ENCODE measurements at places on chromosomes 3 and 15.

- no peak for DNase-seq
Measured at GRCh38 chr3:169227911-169228310, 435.6 kb downstream of the MECOM start.

- DNase-seq, result peak; percentile 50
Measured at GRCh38 chr3:173617490-173617889, 219.9 kb downstream of the NLGN1 start.

- no peak for DNase-seq
Measured at GRCh38 chr3:64022451-64023186, 675 bp downstream of the PSMD6 start.

- no peak for DNase-seq
Measured at GRCh38 chr15:87228460-87228859, 1028.1 kb downstream of the NTRK3 start.

GRCh38 chr3:110066206-110066605, 728.9 kb upstream of the DPPA4 start:
- no peak for DNase-seq

DNA sequence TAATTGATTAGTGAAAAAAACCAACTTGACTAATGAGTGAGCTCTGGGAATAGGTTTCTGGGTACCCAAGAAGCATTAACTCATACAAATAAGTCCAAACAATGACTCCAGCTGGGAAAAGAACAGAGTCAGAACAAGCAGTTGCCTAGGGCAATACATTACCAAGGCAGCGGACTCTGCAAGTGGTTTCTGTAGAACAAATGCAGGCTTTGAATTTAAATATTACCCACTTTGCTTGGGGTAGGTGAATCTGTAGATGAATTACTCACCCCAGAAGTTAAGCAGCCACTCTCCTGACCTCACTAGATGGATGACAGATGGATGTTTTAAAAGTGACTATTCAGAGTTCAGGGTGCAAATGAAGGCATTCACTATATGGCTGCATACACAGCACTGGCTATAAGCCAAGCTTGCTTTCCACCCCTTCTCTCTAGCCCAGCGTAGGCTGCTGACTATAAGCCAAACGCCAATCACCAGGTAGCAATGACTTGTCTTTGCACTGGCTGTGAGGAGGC, 73.1 kb upstream of the BHLHE40 start:
- DNase-seq, result no peak

- no peak for DNase-seq
Measured at GRCh38 chr15:68224108-68224507, 5.4 kb downstream of the CLN6 start.

GRCh38 chr3:78641703-78642102, 1126.1 kb downstream of the ROBO1 start:
- DNase-seq, result no peak

DNA sequence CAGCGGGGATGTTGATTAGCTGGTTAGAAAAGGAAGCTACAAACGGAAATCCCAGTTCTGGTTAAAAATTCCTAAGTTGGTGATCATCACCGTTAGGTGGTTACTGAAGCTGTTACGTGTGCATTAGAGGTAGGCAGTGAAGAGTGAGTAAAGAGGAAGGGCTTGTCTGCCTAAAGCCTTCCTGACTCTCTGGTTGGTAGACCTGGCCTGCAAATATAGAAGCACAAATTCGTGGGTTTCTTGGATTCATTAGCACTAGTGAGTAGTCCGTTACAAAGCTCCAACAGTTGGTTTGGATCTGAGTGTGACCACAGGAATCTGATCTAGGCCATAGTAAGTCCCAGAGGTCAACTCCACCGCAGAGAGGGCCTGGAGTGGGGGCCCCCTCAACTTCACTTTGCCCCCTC, 174.0 kb upstream of the TP63 start:
- no peak for DNase-seq

- DNase-seq, result no peak
Measured at GRCh38 chr15:87142096-87142495, 1062.4 kb downstream of the AGBL1 start.

DNA sequence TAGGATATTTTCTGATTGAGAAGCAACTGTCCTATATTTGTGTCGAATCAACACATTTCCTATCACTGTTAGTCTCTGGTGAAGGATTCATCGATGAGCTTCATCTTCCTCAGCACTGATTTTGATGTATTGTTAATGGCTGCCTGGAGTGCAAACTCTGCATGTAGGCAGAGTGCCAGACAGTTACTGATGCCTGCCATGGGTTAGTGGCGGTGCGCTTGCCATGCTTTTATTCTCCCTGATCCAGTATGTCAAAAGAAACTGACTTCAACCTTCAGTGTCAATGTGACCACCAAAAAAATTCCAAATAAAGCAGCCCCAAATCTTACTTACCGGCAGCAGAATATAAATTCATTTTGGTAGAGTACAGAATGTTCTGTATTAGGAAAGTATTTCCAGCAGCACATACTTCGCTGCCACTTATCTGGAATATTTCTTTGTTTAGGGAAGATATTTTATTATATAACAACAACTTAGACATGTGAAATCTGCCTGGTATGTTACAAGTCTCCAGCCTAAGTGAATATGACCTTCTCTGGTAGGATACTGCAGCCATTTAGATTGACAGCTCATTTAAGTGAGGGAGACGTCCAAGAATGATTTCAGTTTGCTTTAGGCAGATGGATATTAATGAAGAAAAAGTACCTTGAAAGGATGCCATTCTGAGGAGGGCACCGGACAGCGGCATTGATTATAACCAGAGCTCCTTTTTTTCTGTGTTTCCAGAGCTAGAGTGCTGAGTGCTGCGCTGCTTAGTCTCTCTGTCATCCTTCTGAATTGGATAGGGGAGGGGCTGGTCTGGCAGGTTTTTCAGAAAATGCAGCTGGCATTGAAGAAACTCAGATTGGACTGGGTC, 59.9 kb downstream of the ARHGEF26 start:
- DNase-seq, result no peak

DNA sequence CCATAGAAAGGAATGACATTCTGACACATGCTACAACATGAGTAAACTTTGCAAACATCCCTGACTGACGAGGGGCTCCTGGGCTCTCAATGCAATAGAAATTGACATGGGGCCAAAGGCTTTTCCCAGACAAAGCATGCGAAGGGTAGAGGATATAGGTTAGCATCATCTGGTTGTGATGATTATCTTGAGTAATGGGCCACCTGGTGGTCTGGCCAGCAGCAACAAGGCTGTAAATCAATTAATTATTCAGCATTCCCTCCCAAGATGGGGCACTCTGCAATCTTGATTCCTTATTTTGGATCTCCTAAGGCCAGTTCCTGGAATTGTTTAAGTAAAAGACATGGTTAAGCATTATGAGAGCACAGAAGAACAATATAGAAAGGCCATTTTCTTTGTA, 99.2 kb downstream of the AGBL1 start:
- no peak for DNase-seq

DNA sequence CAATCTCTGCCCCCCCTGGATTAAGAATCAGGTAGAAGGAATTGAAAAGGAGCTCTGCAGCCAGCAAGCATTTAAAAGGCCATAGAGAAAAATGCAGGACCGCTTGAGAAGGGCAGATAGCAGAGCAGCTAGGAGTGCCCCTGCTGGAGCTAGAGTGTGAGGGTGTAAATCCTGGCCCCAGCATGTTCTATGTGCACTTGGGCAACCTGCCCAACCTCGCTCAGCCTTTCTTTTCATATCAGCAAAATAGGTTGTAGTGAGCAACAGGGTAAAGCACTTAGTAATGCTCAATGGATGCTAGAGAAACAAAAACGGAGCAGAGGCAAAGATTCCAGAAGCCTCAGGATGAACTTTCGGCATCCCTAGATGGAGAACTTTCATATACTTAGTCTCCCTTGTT, 25.0 kb upstream of the THBS1 start:
- no peak for DNase-seq

DNA sequence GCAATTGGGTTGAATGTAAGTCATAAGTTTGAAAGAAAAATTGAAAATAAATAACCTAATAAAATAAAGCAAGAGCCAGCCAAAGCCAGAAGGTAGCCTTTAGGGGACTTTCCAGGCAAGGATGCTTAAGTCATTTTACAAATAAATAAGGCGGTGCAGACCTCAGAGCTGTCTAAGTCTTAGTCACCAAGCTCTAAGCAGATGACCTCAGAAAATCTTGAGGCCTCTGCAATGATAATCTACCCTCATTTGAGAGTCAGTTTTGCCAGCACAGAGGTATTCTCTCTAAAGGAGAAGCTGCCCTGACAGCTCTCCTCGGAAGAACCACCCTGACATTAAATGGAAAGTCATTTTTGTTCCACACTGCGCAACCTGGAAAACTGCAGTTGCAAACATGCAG, 113.9 kb downstream of the OXNAD1 start:
- DNase-seq, result no peak

- no peak for DNase-seq
Measured at GRCh38 chr15:90402767-90403166, 14.7 kb downstream of the IQGAP1 start.

GRCh38 chr15:33226559-33227181, 32.2 kb upstream of the FMN1 start:
- DNase-seq, result no peak

DNA sequence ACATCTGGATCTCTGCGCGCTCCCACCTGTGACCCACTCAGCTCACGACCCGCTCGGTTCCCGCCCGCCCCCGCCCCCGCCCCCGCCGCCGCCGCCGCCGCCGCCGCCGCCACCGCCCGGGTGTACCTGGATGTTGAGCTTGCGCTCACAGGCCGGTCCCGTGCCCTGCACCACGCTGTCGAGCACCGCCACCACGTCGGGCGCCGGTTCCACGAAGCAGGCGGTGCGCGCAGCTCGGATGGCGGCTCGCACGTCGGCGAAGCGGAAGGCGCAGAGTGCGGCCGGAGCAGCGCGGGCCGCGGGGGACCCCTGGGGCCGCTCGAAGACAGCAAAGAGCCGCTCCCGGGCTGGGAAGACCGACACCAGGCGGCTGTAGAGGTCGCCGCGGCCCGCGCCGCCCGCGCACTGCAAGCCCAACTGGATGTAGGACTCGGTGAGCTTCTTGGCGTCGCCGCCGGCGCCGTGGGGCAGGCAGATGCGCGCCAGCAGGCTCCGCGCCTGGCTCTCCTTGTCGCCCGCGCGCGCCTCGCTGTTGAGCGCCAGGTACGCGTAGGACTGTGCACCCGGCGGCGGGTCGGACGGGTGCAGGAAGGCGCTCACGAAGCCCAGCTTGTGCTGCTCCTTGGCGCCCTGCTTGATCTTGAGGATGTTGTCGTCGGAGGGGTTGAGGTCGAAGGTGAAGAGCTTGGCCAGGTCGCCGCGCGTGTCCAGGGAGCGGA, 1.1 kb downstream of the PLXND1 start:
- DNase-seq, result peak; percentile 72

DNA sequence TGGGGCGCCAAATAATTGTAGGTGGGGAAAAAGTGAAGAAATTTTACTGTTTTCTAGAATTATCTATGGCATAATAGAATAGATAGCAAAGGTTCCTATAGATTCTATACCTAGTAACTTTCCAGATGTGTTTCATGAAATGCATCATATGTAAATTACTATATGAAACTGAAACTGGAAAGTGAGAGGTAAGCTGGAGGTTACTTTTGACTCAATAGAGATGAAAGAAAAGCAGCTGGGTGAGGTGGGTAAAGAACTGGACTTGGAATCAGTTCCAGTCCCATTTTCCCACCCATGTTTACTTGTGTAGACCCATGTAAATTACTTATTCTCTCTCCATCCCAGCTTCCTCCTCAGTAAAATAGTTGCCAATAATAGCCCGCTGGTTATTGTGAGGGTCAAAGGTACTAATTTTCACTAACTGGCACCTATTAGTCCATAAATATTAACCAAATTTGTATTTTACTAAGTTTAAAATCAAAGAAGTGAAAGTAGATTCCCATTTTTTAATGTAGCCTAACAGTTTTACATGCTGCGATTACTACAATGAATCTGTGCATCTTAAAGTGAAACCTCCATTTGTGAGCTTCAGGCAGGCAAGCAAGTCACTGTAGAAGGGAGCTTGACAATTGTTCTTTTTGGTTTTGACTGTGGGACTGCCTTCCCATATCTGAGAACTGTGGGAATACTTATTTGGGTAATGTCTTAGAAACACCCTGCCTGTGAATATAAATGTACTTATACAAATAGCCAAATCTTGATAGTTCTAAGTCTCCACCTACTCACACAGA, 312.1 kb downstream of the SLC9A9 start:
- DNase-seq, result no peak

DNA sequence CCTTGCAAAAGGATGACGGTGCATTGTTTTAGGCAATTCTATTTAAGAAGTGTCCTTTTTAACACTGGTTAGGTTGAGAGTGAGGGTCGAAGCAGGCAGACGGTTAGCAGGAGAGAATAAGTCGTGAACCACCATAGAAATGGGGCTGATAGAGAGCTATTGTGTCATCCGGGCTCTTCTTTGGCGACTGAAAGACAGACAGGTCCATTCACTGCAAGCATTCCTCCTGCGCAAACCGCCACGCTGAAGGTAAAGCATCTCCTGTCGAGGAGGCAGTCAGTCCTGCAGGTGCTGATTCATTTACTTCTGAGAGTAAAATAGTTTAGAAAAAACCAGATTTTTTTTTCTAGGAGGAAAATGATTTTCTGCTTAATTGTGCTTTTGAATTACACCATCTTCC, 1002.8 kb upstream of the NR2F2 start:
- no peak for DNase-seq

- peak; percentile 82 for DNase-seq
Measured at GRCh38 chr3:49469037-49469935, 781 bp upstream of the DAG1 start.

GRCh38 chr3:49611719-49612118, 57.4 kb downstream of the BSN start:
- no peak for DNase-seq

- DNase-seq, result no peak
Measured at GRCh38 chr3:50258979-50259378, 10.0 kb upstream of the SEMA3B start.

- peak; percentile 62 for DNase-seq
Measured at GRCh38 chr15:25863111-25863967, at the start of gene ATP10A. TSS of gene ATP10A (minus strand) at chr15:25863327. CDS start at chr15:25863096, 231 bp downstream.

- DNase-seq, result peak; percentile 84
Measured at GRCh38 chr15:69578787-69579583, 126.4 kb downstream of the RPLP1 start.

DNA sequence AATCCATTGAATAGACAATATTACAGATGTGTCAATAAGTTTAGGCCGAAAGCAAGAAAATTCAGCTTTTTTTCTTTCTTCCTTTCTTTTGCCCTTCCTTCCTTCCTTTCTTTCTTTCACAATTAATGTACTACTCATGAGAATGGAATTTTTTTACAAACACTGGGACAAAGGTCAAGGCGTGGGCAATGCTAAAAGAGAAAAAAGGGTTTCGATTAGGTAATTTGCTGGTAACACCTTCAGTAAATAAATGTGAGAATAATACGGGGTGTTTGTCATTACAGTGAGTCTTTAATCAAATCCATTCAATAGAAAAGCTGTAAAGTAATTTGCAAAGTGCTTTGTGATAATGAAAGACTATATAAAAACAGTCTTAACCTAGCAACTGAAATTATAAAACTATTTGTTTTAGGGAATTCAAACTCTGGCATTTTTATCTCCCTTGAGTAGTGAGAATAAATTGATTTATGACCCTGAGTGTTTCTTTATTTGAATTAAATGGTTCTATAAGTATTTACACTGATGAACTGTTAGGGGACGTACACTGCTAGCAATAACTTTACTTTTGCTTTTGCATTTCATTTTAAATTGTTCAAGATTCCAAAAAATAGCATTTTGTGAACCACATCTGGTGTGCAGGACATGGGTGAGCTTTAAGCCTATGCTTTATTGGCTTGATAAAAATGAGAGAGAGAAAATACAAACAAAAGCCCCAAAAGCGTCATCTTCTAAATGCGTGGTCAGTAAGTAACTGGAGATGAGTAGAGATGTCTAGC, 104.2 kb upstream of the THRB start:
- DNase-seq, result no peak
